ENCODE measurements at places on chromosomes 4 and X.
A peak's percentile ranks its signal among the peaks of the same experiment; 100 is the strongest.

GRCh38 chr4:682490-683172 is 6.3 kb downstream of the SLC49A3 start:
- DNase-seq = no peak

- no peak for DNase-seq
Measured at GRCh38 chrX:10329984-10330383, 173.2 kb downstream of the CLCN4 start.

GRCh38 chr4:43339435-43339834 is 446.9 kb downstream of the GRXCR1 start:
- DNase-seq = no peak

DNA sequence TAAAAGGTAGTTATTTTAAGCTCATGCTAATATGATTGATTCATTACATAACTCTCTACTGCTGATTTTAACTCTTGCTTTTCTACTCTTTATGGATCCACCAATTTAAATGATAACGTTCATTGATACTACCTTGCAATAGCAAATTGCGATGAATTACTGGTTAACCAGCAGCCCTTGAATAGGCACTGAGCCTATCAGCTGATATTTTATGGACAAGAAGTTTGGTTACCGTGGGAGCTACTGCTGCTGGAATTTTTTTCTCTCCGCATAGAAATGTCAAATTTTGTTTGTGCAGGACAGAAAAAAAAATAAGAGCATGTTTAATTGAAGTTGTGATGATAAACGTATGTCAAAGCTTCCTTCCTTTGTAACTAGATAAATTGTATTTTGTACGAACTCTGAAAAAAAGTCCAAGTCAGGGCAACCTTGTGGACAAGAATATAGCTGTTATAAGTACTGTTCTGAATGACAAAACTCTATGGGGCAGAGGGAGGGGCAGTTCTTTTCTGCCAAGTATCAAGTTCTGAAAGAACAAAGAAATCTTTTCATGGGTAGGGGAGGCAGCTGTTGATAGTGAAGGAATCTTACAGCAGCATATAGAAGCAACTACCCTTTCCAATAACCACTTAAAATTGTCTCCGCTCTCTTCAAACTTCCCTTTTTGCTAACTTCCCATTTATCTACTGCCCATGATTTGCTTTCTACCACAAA is 434.9 kb upstream of the PABPC4L start:
- DNase-seq = no peak

DNA sequence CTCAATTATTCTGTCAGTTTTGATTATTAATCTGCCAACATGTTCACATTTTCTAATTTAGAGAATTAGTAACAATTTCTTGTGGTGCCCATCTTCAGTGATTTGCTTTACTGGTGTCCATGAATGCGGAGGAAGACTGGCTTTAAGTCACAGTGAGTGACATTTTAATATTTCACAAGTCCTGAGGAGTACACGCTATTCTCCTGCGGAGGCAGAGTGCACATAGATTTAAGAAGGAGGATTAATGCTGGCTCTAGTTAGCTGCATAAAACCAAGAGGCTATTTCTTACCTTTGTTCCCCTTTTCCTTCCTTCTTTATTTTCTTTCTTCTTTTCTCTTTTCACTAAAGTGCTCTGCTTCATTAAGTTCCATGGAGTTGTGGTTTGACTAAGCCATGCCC is 495.2 kb upstream of the IGFBP7 start:
- DNase-seq = no peak

DNA sequence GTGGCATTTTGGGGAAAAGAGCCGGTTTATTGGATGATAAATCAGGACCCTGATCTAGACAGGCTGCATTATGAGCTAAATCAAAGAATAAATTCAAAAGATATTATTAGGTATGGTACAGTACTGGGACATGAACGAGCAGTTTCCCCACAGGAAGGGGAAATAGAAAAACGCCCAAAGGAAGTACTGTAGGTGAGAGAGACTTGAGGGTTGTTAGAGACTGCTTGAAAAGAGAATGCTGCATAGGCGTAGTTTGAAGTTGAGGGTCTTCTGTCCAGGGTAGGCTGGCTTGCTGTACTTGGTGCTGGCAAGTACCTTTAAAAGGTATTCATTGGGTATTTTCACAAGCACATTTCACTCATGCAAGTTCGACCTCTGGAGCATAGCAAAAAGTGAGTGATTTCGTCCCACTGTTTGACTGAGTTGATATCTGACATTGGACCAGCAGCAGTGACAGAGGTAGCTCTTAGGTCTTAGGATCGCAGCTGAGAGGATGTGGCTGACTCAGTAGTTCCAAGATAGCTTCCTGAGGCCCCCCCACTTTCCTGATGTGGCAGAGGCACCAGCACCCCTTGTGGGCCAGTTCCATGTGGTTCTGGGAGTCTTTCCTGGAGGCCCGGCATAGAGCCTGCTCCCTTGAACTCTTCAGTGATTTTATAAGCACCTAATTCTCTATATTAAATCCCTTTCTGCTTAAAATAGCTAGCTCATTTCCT is 64.3 kb downstream of the TMEM131L start:
- DNase-seq = peak; percentile 25
